GM06990 (cell line): ENCODE measurements at places on chromosomes 2 and 18.

DNA sequence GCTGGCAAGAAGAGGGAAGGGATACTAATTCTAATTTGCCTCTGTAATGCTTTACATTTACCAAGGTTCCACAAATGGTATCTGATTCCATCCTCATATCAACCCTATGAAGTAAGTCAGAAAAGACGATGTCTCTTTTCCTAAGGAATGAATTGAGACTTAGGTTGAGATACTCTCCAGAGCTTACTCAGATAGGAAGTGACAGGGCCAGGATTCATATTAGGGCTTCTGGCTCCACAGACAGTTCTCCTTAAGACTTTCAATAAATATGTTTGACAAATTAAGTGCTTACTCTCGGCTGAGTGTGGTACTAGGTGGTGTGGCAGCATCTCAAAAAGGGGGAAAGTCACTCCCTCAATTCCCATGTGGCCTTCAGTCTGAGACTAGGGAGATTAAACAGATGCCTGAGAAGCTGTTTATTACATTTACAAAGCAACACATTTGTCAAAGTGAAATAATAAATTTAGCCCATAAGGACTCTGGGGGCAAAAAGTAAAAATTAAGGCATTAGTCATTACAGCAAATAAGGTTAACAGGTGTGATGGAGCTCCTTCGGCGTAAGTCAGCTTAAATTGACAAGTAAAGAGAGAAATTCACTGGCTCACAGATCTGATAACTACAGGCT, 14.2 kb downstream of the CDK15 start:
- no peak for DNase-seq

- DNase-seq = no peak
Measured at GRCh38 chr18:27614951-27615844, 430.1 kb upstream of the CHST9 start.

GRCh38 chr2:63051042-63051794, 588 bp downstream of the OTX1 start:
- peak; percentile 31 for DNase-seq

GRCh38 chr2:60544062-60544461, 9.4 kb downstream of the BCL11A start:
- DNase-seq = no peak

DNA sequence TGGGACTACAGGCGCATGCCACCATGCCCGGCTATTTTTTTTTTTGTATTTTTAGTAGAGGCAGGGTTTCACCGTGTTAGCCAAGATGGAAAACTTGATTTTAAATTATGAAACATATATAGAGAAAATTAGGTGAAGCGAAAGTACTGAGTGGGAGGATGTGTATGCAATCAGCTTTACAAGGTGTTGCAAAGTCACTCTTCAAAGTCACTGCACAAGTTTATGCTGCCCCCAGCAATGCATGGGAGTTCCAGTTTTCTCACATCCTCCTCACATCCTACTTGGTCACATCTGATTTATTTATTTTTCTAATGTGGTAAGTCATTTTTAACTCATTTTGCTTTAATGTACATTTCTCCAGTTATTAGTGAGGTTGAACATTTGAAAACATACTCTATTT, 49.2 kb upstream of the CHN1 start:
- no peak for DNase-seq

DNA sequence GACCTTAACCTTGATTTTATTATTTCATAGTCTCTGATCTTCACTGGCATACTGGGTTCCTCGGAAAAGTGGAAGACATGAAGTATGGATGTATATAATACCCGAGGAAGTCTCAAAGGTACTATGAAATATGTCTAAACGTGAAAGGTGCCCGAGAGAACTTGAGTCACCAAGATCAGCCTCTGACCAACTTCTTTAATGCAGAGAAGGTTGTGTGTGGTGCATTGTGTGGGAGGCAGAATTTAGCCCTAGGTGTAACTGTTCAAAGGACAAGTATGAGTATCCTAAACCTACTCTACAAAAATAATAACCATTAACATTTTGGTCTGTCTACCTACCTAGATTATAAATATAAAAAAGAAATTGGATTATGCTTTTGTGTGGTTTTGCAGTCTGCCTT, 36.1 kb downstream of the OSBPL6 start:
- no peak for DNase-seq

- DNase-seq = no peak
Measured at GRCh38 chr2:43191947-43192516, 34.4 kb downstream of the ZFP36L2 start.

- no peak for DNase-seq
Measured at GRCh38 chr2:17536416-17536815, 4.1 kb upstream of the VSNL1 start.

GRCh38 chr2:23659773-23660172, 267.1 kb downstream of the ATAD2B start:
- no peak for DNase-seq

- DNase-seq = no peak
Measured at GRCh38 chr2:15914596-15915385, 25.6 kb upstream of the MYCN start.

GRCh38 chr18:55136864-55137263, 177.6 kb upstream of the CCDC68 start:
- DNase-seq = no peak

- DNase-seq = no peak
Measured at GRCh38 chr18:79579807-79580497, 99.7 kb upstream of the CTDP1 start.

GRCh38 chr18:24342347-24342746, 55.3 kb downstream of the OSBPL1A start:
- no peak for DNase-seq

DNA sequence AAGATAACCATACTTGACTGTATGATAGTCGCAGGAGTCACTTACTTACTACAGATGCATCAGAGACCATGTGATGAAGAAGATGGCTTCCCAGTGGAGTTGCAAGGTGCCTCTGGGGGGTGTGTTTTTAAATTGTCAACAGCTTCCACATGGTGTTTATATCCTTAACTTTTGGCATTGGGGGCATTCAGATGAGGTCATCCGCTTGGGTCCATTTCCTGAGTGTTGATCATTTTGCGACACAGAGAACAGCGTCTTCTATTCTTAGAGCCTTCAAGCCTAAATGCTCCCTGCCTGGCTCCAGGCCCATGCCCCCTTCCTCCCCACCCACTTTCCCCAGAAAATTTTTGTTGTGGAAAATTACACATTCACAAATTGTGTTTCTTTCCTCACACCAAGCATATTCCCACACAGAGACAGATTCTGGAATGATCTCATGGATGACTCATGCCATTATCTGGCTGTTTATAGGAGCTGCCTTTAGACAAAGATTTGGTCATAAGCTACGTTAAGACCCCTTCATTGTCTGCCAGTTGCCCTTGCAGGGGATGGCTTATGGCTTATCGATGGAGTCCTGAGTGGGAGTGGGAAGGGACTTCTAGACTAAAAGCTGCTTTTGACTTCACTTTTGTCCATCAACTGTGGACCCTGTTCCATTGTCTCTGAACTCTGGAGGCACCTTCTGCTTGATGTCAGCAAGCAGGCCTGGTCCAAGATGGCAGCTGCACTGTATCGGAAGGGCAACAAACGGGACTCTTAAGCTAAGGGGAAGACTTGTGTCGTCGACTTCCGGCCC, 91.8 kb downstream of the CABLES1 start:
- no peak for DNase-seq

DNA sequence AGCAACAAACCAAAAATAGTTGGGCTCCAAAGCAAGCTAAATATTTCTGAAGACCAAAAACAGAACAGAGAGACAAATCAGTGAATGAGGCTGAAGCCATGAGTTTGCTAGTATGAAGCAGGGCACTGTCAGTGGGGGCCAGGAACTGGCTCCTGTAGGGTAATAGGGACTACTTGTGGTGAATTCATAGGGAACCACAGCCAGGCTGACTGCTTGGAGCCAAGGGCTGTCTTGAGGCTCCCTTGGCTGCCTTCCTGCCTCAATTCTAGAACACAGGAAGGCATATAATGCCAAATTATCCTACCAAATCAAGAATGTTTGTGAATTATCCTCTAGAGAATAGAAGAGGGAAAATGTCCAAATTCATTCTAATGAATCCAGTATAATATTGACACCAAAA, 406.0 kb downstream of the CCDC85A start:
- DNase-seq = no peak

DNA sequence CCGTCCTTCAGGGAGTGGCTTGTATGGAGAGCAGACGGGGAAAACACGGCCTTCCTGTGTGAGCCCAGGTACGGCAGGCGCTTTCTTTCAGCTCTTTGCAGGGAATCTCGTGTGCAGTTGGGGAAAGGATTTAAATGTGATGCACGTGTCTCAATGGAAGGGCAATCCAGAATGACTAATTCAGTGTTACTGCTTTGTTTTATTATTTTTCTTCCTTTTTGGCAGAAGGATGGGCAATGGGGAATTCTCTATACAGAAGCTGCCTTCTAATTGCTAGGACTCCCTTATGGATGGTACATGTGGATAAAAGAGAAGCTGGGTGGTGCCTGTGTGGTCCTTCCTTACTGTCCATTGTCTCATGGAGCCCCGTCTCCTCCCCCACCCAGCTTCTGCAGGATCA, 107.4 kb downstream of the WDSUB1 start:
- DNase-seq = no peak
